ENCODE measurements at places on chromosomes 7 and 10. TPM values are rescaled to one million over a fixed set of nuclear protein-coding genes. Genes with fewer than 3 reads are reported as not detected.

DNA sequence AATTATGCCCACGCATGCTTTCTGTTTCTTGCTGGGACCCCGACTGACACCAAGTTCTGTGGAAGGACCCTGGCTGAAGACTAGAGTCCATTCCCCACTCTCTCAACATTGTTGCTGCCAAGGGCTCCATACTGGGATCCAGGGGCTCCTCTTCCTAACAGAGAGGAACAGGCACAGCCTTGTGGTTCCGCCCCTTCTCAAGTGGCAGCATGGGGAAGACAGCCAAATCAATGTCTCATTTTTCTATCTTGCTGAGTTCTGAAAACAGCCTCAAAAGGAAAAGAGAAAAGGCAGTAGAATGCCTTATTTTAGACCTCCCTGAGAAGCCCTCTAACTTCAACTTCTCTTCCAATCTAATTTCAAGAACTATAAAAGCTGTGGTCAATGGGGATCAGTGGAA is 23.7 kb upstream of the LAMB1 start:
- DNase-seq: peak; percentile 11

GRCh38 chr7:143965280-143965679 is 10.6 kb downstream of the OR2F1 start:
- DNase-seq: no peak

DNA sequence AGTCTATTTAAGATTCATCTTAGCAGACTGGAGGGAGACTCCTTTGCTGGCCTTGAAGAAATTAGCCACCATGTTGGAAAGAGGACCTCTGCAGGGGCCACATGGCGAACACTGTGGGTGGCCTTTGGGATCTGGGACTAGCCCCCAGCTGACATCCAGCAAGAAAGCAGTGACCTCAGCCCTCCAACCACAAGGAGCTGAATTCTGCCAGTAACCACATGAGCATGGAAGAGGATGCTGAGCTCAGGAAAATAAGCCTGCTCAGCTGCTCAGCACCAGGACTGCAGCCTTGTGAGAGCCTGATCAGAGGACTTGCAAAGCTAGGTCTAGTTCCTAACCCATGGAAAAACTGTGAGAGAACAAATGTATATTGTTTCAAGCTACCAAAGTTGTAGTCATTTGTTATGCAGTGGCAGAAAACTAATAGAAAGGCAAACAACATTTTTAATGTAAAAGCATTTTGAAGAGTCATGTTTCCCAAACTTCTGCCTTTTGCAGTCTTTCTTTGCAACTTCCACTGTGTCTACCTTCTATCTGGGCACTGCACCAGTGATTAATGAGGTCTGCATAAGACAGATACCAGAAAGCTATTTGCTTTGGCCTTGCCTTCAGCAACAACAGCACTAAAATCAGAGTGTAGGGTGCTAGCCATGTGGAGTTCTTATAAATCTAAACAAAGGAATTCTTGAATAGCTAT is 183.7 kb downstream of the FGFR2 start:
- no peak for DNase-seq

DNA sequence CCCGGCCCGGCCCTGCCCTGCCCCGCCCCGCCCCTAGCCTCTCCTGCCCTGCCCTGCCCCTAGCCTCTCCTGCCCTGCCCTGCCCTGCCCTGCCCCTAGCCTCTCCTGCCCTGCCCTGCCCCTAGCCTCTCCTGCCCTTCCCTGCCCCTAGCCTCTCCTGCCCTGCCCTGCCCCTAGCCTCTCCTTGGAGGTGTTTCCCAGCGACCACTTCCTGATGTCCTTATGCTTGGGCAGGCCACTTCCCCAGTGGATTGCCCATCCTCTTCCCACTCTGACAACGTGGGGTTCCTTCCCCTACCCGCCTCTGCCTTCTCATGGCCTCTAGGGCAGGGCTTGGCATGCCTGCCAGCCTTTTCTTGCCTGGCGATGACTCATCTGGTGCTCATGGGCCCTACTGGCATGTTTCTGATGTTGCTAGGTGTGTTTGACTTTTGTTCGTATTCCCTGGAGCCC is 21.2 kb downstream of the PRXL2A start:
- peak; percentile 93 for DNase-seq

DNA sequence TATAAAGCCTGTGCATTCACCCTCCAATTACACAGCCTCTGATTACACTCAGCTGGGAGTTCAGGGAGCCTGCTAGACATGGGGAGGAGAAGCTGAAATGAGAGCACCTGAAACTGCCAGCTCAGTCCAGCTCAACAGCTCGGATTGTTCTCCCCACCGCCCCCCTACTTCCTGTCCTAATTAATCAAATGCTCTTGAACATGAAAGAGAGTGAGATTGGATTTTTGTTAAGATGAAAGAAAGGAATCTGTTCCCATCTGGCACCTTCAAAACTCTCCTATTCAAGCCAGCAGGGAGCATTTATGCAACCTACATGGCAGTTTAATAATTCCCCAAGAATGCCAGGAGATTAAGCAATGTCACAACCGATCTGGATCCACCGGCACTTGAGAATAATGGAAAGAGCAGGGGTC is 98.0 kb downstream of the NPSR1 start:
- DNase-seq: no peak

DNA sequence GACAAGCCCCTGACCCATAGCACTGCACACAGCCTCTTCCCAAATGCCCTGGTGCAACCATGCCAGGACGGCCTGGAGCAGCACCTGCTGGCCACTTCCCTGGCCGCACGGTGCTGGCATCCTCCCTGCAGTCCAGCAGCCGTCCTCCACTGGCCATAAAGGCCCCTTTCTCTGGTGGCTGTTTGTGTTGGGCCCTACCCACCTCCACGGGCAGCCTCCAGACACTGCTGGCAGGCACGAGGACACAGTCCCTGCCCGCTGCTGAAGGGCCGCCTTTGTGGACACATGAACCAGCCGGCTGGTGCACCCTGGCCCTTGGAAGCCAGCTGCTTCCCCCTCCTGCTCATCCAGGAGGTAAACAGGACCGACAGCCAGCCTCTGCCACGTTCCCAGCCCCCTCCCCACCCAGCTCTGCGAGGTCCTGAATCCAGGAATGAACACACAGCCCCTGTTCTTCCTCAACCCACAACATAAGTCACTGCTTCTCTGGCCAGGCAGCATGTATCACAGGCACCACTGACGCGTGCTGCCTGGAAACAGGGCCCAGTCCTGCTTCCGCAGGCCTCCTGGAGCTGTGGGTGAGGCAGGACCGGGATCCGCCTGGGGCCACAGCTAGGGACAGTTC is 43.8 kb downstream of the SPOCK2 start:
- DNase-seq: no peak

Gene PRSS37
- total RNA-seq: not detected

Gene ITPRID1
- not detected for total RNA-seq

Gene AKR1C4
- total RNA-seq: not detected

DNA sequence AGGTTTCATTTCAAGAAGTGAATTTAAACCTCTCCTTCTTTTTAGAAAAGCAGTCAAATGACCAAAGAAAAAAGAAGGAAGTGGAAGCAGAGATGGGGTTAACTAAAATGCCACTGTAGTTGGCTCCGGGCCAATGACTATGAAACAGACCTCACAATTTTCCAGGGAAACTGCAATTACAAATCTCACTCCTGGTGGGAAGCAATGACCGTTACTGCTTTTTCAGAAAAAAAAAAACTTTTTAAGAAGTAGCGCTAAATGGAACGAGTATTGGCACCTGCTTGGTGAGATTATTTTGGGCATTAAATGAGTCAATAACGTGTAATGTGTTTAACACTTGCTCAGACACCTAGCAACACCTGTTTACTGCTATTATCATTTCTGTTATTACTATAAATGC is 1.2 kb downstream of the SFRP4 start:
- DNase-seq: no peak

DNA sequence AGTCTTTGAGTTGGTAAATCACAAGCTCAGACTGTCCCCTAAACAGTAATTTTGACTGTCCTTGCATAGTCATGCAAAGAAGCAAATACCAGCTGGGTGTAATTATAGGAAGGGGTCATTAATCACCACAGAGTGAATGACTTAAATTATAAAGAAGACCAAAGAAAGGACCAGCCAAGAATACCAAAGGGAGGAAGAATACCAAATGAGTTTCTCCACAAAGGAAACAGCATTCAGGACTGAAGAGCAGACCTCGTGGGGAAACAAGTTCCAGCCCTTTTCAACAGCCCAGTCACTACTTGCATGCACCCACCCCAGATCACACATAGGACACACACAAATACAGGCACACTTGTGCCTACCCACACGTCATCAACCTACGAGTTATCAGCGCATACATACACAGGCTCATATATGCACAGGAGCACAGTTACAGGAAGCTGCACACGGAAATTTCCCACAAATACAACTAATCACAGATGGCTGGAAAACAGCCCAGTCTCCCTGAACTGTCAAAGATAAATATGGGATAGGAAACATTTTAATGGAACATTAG is 77.6 kb downstream of the DENND2A start:
- DNase-seq: no peak

Gene GPR26
- not detected for total RNA-seq

- DNase-seq: no peak
Observed at GRCh38 chr7:150367677-150368095, 936 bp upstream of the REPIN1 start.

Gene IKZF1
- total RNA-seq: not detected

- peak; percentile 57 for DNase-seq
Observed at GRCh38 chr7:904847-905246, 28.5 kb downstream of the GET4 start.

- peak; percentile 85 for DNase-seq
Observed at GRCh38 chr10:129963641-129964501, at the start of gene EBF3. TSS of gene EBF3 (minus strand) at chr10:129964274. CDS start at chr10:129963768, 506 bp downstream.

GRCh38 chr7:72444026-72444776 is 32.1 kb upstream of the CALN1 start:
- DNase-seq: no peak

GRCh38 chr7:26136831-26137230 is 15.2 kb upstream of the NFE2L3 start:
- no peak for DNase-seq

Gene WIPF3
- total RNA-seq: not detected

Gene NKX2-3
- total RNA-seq: not detected

GRCh38 chr7:26543340-26543739 is 251.7 kb downstream of the SNX10 start:
- no peak for DNase-seq

DNA sequence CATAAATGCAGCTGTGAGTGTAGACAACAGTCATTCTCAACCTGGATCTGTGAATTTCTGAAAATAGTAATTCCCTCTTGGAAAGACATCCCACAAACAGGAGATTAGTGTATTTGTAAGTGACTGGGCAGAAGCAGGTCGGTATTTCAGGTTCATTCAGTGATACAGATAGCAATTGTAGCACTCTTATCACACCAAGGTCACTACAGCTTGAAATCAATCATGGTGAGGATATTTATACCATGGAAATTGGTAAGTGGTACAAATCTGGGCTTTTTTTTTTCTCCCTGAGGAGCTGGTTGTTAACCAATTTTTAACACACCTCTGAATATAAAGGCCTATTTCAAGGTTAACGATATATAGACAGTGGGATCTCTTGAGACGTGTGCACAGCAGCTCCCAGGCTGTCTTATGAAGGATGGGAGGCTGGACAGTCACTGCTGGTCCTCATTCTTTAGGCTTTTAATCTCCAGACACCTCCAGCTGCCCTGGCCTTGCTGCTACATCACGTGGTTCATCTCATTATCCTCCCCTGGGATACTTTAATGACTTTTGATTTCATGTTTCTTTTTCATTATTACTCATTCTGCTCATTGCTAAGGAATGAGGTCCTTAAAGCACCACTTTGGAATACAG is 87.1 kb downstream of the ITGA8 start:
- no peak for DNase-seq

DNA sequence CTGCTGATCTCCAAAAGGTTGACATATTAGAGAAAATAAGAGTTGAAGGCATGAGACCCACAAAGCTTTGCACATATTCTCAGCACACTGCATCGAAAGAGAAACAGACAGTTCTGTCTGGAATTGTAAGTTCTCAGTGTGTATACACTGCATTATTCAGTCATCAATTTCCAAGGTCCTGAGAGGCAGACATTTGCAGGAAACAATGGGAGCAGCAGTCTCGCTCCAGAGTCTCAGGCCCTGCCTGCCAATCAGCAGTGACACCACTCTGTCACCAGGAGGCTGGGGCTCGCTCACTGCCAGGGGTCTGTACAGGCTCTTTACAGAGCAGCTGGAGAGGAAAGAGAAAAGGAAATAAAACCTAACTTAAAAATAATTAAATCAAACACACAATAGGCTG is 36.3 kb downstream of the JAZF1 start:
- DNase-seq: no peak

DNA sequence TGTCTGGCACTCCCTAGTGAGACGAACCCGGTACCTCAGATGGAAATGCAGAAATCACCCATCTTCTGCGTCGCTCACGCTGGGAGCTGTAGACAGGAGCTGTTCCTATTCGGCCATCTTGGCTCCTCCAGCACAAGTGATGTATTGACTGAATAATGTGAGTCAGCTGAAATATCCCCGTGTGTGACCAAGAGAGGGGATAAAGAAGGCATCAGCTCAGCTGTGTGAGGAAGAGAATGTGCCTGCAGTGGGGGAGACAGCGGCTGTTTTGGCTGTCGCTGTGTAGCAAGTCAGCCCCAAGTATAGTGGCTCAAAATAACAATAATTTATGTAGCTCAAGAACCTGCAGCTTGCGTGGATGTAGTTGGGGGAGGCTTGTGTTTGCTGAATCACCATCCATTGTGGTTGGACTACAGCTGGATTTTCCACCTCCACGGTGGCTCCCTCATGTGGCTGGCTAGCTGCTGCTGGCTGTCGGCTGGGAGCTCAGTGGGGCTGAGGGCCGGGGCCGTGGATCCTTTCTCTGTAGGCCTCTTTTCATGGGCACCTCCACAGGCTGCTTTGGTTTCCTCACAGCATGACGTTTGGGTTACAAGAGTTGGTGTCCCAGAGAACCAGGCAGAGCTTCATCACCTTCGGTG is 434.5 kb downstream of the CCSER2 start:
- DNase-seq: no peak

- DNase-seq: no peak
Observed at GRCh38 chr10:132188331-132188730, 1.6 kb downstream of the DPYSL4 start.

DNA sequence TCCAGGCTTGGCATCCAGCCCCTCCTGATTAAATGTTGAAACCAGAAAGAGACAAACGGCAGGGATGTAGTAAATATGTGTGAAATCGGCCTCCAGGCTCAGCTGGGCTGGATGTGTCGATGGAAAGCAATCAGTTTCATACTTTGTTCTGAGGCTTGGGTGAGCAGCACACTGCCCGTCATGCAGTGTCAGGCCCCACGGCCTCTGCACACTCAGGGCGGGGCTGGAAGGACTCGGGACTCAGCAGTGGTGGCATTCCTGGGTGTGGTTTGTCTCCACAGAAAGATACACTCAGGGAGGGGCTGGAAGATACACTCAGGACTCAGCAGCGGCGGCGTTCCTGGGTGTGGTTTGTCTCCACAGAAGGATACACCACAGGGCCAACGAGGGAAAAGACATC is 22.0 kb downstream of the ADGRA1 start:
- DNase-seq: no peak
